ENCODE measurements at places on chromosomes 2 and 18. TPM values are rescaled to one million over a fixed set of nuclear protein-coding genes. Genes with fewer than 3 reads are reported as not detected.

The RHBDD1 gene
- total RNA-seq, result 23.8 TPM

The DSC2 gene
- total RNA-seq, result 2.8 TPM

The CRYBA2 gene
- total RNA-seq, result not detected

The UXS1 gene
- total RNA-seq, result 95.5 TPM

The FBLN7 gene
- 0.30 TPM for total RNA-seq

Data from smooth muscle cell of the umbilical artery (primary cell).